Fibroblast of skin of scalp (primary cell): ENCODE measurements at places on chromosomes 12 and 14.

DNA sequence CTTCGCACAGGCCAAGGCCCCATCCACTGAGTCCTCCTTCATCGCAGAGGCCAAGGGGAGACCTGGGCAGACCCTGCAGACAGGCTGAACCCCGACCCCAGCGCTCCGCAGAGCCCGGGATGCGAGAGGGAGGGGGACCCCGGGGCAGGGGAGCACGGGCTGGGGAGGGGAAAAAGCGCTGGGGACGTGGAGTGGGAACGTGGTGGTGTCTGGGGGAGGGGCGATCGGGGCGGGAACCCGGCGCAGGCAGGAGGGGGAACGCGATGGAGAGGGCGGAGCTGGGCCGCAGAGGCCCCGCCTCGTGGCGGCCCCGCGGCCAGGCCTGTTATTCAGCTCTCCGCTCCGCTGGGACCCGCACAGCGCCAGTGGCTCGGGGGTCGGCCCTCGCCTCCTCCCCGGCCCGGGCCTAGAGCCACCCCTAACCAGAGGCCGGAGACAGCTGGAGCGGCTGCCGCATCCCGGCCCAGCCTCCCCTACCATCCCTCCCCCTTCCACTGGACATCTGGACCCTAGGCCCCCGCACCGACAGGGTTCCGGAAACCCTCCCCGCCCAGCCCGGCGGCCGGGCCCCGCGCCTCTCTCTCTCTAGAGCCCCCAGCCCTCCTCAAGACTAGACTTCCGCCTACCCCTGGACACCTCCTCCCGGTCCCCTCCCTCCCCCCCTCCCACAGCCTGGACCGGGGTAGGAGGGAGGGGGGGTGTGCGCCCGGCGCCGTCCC lies at the start of gene ARHGEF25:
ARHGEF25 (plus strand) TSS at position 328 of the 719 bp plus-strand sequence. CDS start 460 bp downstream, outside the sequence.
- DNase-seq = peak; percentile 75

DNA sequence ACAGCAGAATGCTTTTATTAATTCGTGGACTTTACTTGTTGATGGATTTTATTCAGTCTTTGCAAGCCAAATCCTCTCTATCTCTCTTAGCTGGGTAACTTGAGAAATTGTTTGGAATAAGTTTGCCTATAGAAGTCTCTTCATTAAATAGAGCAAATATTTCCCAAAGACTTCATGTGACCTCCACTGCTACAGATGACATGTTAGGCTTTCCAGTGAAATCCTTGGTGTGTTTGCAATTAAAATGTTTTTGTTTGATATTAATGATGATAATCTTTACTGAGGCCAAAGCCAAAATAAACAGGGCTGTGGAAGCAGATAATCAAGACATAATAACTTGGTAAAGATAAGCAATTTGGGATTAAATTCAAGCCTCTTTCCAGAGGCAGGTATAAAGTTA lies 4.4 kb downstream of the MYF6 start:
- DNase-seq = no peak

DNA sequence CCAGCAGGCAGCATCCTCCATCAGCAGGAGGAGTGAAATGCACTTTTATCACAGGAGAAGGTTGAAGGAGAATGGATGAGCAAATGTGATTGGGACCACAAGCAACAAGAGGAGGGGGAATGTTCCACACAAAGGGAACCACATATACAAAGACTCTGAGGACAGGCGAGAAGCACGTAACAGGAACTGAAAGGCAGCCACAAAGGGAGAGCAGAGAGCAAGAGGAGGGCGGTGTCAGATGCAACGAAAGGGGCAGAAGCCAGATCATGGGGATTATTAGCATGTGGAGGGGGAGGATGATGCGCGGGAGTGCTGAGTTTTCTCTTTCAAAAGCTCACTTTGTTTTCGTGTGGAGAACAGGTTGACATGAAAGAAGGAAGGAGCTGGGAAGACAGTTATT lies 241.1 kb downstream of the SPTSSA start:
- DNase-seq = no peak

GRCh38 chr14:75609116-75609515 lies 30.7 kb downstream of the FLVCR2 start:
- DNase-seq = no peak

- DNase-seq = no peak
These were observed 55.5 kb downstream of the HSD17B6 start for GRCh38 chr12:56818629-56819028.

GRCh38 chr12:68641138-68641537 lies 30.4 kb downstream of the RAP1B start:
- no peak for DNase-seq

GRCh38 chr12:100164153-100164704 lies 21.6 kb upstream of the BLTP3B start:
- no peak for DNase-seq

- DNase-seq = no peak
These were observed 16.5 kb downstream of the SELPLG start for GRCh38 chr12:108616941-108617858.

GRCh38 chr12:57527184-57527583 lies 4.6 kb downstream of the MBD6 start:
- no peak for DNase-seq

DNA sequence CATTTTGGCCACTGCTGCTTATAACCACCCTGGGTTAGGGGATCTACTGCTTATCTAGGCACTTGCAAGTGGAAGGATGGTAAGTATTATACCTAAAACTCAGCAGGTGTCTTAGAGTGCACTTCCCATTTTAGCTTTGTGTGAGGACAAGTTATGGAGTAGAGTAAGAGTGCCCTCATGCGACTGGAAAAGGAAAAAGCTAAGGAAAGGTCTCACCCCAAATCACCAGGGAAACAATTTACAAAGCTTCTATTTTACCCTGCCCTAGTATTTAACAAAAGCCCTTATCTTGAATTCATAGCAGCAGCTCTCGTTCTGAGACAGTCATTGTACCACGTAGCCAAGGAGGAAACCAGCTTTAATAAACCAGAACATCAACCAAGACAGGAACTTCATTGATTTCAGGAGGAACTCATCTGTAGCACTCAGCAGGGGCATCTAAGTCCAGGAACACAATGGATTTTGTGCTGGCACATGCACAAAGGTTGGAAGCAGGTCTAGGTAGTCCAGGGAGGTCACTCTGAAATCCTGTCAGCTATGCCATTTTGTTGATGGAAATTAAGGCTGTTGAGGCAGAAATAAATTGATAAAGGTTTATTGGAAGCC lies 2.9 kb downstream of the RDH12 start:
- DNase-seq = peak; percentile 49

- no peak for DNase-seq
These were observed 13.9 kb downstream of the ZDHHC17 start for GRCh38 chr12:76777765-76778216.

- DNase-seq = no peak
These were observed 35.8 kb upstream of the DICER1 start for GRCh38 chr14:95193081-95193480.

GRCh38 chr12:93417967-93418480 lies 23.7 kb downstream of the UBE2N start:
- DNase-seq = no peak

- DNase-seq = no peak
These were observed 1.2 kb downstream of the REM2 start for GRCh38 chr14:22884076-22884737.

GRCh38 chr14:100898935-100899883 lies 4.3 kb downstream of the RTL1 start:
- peak; percentile 10 for DNase-seq

- DNase-seq = no peak
These were observed 153.5 kb upstream of the FUT8 start for GRCh38 chr14:65259000-65259399.

DNA sequence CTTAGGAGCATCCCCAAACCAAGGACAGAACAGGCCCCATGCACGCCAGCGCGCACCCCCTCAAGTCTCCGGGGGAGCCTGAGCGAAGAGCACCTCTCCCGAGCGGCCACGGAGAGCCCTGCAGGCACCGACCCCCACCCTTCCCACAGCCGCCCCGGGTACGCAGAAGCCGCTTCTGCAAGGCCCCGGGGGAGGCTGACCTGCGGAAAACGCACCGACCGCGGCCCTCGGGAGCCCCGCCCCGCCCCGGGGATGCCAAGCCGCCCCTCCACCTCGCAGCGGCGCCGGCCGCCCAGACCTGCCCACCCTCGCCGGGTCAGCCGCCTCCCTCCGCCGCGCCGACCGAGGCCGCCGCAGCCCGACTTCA lies 385 bp downstream of the CAPRIN2 start:
- no peak for DNase-seq

DNA sequence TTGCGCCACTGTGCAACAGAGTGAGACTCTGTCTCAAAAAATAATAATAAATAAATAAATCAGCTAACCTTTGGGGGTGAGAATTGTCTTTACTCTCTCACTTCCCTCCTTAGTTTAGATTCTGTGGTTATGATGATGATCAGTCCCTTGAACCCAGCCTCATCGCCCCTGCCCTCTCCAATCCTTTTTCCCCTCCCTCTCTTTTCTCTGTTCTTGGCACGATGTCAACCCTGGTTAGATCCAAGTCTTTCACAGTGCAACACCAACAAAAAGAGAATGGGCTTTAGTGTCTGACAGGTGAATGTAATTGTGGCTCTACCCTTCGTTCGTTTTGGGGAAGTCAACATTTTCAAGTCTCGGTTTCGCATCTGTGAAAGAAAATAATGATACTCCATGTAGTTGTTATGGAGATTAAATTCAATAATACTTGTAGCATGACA lies 59.0 kb downstream of the NTN4 start:
- DNase-seq = no peak

- DNase-seq = no peak
These were observed 254.6 kb downstream of the SEC23A start for GRCh38 chr14:38848243-38848935.

DNA sequence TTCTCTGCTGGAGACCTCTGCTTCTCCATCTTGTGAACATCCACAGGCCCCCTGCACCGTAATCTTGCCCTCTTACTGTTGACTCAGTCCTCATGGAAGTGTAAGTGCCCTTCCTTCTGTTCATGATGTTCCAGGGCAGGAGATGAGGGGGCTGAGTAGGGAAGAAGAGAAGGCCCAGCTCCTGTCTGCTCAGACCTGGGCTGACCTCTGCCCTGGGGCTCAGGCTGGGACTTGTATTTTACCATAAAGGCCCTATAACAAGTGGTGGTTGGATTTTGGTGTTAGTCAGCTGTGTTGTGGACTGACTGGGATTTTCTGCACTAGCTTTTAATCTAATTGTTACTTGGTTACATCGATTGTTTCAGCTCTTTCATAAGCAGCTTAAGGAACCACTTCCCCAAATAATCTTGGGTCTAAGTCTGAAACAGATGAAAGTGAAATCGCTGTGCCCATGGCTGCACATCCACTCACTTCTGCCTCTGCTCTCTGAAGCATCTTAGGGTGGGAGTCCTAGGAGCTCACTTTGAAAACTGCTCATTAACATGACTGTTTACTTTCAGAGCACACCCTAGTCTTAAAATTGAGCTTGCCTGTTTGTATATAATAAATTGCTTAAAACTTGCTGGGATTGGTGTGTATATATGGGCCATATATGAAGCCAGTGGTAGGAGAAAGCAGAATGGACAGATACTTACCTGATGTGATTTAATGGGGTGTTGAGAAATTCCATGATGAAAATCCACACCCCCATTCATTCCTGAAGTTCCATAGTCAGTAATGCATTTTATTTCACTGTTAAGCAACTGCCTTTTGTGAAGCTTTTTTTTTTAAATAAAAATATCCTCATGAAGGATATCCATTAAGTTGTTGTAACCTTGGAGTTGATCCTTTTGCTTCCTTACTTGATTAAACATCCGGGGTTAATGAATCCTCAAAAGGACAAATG lies 17.7 kb downstream of the C12orf71 start:
- no peak for DNase-seq

- no peak for DNase-seq
These were observed 593.6 kb downstream of the NRXN3 start for GRCh38 chr14:78763746-78764145.

GRCh38 chr14:65168840-65169239 lies 66.5 kb upstream of the MAX start:
- no peak for DNase-seq

- peak; percentile 95 for DNase-seq
These were observed 113.7 kb upstream of the NCOR2 start for GRCh38 chr12:124680863-124681778.

GRCh38 chr14:59246566-59246965 lies 58.1 kb downstream of the DAAM1 start:
- DNase-seq = no peak

- DNase-seq = no peak
These were observed 15.5 kb downstream of the LHX5 start for GRCh38 chr12:113456199-113456598.

- no peak for DNase-seq
These were observed 2.5 kb downstream of the CCDC197 start for GRCh38 chr14:93999573-93999972.

DNA sequence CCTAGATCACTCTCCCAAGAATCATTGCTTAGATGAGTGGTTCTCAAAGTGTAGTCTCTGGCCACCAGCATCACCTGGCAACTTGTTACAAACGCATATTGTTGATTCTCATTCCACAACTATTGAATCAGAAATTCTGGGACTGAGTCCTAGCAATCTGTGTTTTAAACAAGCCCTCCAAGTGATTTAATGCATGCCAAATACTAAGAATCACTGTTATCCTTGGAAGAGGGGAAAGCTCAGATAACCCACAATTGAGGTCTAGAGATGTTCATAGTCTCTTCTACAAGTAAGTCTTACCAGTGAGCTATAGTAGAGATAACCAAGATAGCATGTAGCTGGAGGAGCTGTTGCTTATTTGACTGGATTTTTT lies 666.6 kb downstream of the DIO2 start:
- DNase-seq = peak; percentile 73

DNA sequence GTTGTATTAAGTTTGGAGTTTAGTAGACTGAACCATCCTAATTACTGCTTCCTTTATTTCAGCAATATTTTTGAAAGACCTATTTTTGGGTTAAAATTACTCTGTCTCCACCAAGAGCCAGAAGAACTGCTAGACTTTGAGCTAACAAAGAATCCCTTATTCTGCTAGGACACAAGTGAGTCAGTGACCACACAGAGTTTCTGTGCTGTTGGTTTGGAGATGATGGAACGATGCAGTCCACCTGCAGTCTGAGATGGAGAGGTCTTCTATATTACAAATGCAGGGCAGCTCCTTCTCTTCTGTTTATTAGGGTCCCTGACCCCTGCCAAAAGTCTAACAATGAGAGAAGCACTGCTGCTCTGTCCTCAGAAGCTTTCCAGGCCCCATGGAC lies 6.7 kb upstream of the STXBP6 start:
- DNase-seq = no peak

GRCh38 chr12:76238688-76239087 lies 109.5 kb downstream of the BBS10 start:
- DNase-seq = no peak

- DNase-seq = peak; percentile 32
These were observed 16.6 kb upstream of the RND1 start for GRCh38 chr12:48882315-48882687.

DNA sequence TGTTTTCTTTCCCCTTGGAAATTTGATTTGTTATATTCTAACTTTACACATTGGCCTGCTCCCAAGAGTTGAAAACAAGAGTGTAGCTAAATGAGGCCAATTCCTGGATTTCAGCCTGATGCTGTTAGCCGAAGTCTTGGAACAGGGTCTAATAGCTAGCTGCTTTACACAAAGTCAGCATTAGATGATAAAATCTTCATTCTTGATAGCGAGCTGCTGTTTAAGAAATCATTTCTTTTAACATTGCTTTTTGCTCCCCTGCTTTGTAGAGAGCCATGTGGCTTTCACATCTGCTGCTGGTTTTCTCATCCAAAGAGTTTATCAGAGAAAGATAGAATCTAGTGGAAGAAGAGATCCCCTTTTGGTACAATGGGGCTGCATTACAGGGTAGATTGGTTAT lies 22.3 kb downstream of the FBXW8 start:
- DNase-seq = no peak

- no peak for DNase-seq
These were observed 21.1 kb upstream of the WDR89 start for GRCh38 chr14:63662776-63663175.

- DNase-seq = no peak
These were observed 65.0 kb downstream of the HECTD1 start for GRCh38 chr14:31142455-31143087.

GRCh38 chr12:117718141-117718540 lies 250.6 kb downstream of the KSR2 start:
- DNase-seq = peak; percentile 32
